Stimulated activated CD8-positive, alpha-beta memory T cell treated with anti-CD3 and anti-CD28 coated beads, Interleukin-7, amount 100 ng/mL, for 24 hours (primary cell): ENCODE measurements at places on chromosomes 3 and 15.

DNA sequence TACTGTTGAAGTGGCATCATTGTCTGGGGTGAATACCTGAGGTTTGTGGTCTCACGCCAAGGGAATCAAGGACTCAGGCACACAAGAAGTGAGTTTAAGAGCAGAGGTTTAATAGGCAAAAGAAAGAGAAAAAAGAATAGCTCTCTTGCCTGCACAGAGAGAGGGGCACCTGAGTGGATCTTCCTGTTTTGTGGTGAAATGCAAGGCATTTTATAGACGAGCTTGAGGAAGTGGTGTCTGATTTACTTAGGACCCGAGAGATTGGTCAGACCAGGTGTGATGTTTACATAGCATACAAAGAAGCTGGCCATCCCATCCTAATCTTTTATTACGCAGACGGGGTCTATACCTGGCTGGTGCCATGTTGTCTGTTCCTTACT lies 13.2 kb downstream of the CCR5 start:
- DNase-seq: no peak

GRCh38 chr3:43260412-43260811 lies 25.9 kb upstream of the SNRK start:
- no peak for DNase-seq

GRCh38 chr3:13702286-13702685 lies 153.4 kb downstream of the FBLN2 start:
- no peak for DNase-seq

DNA sequence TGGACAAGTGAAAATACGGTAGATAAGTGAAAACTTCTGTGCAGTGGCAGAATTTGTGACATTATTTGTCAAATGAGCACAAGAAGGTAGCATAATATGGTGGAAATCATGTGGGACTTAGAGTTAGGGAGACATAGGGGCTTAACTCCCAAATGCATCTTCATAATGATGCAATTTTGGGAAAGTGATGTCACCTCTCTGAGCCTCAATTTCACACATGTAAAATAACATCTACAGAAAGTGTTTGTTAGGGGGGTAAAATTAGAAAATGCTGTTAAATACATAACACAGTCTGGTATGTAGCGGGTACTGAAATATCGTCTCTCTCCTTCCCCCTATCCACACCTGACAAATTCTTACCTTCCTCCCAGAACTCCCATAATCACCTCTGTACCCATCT lies 52.9 kb upstream of the CAPN7 start:
- no peak for DNase-seq

- no peak for DNase-seq
Measured at GRCh38 chr15:27702581-27702980, 396.5 kb downstream of the OCA2 start.

DNA sequence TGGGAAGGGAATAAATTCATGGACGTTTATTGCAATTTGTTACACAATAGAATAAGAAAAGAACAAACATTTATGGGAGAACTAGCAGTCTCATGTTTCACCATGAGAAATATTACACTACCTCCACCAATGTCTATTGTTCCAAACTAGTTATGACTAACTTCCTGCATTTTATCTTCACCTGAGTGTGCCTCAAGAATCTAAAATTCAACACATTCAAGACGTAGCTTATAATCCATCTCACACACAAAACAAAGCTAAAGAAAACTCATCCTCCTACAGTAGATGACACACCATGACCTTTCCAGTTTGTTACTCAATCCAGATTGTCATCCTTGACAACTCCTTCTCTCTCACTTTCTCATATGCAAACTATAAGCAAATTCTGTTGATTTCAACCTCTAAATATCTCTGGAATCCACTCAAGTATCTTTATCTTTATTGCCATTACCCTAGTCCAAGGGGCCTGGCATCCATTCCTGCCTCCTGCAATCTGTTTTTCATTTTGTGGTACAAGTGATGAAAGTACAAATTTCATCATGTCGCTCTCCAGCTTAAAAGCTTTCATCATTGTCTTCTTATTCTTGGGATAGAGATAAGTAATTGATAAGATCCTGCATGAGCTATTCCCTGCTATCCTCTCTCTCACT lies 229.9 kb downstream of the NR2F2 start:
- no peak for DNase-seq

- no peak for DNase-seq
Measured at GRCh38 chr3:197595470-197596185, 39.9 kb upstream of the BDH1 start.

DNA sequence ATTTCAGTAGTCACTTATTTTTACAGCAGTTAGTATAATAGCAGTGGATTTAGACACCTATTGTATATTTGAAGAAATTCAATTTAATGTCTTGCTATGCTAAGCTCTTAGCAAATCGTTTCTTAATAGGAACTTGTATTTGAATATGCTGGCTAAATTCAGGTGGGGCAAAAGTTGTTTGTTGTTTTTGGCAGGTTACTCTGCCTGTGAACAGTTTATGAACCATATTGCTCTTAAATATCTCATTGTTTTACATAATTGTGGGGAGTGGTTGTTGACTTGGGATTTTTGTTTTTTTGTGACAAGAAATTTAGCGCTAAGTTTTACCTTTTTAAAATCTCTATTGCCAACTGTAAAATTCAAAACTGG lies 43.4 kb downstream of the NR2C2 start:
- DNase-seq: no peak

DNA sequence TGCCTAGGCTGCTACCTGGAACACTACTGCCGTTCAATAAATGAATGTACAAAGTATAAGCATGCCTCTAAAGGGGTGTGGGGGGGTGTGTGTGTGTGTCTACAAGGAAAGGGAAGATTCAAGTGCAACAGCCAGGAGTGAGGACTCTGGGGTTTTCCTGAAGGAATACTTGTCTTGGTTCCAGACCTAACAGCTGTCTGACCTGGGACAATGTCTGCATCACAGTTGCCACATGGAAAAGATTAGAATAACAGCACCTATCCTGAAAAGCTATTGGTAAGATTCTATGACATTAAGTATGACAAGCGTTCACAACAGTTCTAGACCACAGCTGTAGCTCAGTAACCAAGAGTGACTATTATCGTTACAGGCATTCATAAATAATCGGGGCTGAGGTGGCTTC lies 345.2 kb downstream of the FOXP1 start:
- no peak for DNase-seq

- DNase-seq: no peak
Measured at GRCh38 chr15:61571026-61571425, 341.9 kb upstream of the RORA start.

- DNase-seq: no peak
Measured at GRCh38 chr3:153232851-153233271, 70.8 kb downstream of the RAP2B start.

DNA sequence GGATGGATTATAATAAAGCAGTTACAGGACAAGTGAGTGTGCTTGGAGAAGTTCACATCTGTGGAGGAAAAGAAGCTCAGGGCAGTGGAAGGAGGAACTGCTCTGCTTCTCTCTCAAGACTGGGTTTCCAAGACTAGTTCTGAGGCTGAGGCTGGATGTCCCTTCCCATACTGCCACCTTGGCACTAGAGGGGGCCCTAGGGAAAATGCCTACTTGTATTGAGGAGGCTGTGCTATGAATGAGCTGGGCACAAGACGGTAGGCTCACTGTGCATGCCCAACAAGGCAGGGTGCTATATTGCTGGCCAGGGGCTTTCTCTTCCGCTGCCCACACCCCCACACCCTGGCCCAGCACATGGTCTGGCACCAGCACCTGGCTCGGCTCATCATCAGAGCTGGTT lies 65.2 kb downstream of the SLCO2A1 start:
- no peak for DNase-seq

- no peak for DNase-seq
Measured at GRCh38 chr3:12842469-12842868, 1.1 kb upstream of the RPL32 start.

DNA sequence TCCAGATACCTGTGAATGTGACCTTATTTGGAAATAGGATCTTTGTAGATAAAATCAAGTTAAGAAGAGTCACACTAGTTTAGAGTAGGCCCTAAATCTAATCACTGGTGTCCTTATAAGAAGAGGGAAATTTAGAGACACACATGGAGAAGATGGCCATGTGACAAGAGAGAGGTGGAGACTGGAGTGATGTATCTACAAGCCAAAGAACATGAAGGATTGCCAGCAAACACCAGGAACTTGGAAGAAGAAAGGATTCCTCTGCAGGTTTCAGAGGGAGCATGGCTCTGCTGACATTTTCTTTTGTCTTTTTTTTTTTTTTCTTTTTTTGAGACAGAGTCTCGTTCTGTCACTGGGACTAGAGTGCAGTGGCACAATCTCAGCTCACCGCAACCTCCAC lies 20.8 kb downstream of the ARHGEF3 start:
- DNase-seq: no peak

DNA sequence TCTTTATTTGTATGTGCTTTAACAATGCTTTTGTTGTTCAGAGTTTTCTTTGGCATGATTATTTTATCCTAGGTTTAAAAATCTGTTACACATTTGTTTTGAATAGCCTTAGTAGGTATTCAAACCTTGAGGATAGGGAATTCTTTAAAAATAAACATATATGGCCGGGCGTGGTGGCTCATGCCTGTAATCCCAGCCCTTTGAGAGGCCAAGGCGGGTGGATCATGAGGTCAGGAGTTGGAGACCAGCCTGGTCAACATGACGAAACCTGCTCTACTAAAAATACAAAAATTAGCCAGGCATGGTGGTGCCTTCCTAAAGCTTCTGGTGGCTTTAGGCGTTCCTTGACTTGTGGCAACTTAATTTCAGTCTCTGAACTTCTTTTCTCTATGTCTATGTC lies 743.3 kb upstream of the EPHA6 start:
- no peak for DNase-seq

- DNase-seq: no peak
Measured at GRCh38 chr3:78529601-78530000, 1238.2 kb downstream of the ROBO1 start.

DNA sequence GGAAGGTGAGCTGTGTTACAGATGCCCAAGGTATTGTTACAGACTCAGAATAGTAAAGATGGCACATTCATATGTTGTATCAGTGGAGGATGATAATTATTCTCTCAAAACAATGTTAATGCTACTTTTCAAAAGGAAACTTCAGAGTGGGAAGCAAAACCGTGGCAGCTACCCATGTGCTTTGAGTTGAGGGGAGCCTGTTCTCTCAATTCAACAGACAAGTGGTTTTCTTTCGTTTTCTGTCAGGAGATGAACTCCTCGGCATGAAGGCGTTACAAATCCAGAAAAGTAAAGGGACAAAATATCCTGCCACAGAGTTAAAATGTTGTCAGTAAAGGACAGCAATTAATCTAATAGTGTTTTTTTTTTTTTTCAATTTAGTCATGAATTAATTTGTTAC lies 629.4 kb upstream of the GBE1 start:
- no peak for DNase-seq

- no peak for DNase-seq
Measured at GRCh38 chr3:196662711-196663571, 23.4 kb downstream of the NRROS start.

GRCh38 chr3:135078283-135078682 lies 283.2 kb downstream of the EPHB1 start:
- no peak for DNase-seq

DNA sequence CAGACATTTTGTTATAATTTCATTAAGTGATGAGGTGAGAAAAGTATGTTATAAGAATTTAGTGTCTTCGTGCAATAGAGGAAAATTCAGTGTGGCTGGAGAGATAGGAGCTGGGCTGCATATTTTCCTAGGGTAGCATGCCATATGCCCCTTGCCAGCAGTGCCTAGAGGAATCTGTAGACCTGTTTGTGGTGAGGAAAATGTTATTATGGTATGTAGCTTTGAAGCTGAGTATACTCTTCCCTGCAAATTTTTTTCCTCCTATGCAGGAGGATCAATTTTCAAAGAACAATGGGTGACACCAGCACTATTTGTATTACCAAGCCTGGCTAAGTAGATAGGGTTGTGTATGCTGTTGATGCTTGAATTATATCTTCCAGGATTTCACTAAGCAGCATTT lies 200.6 kb downstream of the EDEM1 start:
- no peak for DNase-seq

GRCh38 chr3:69425249-69425648 lies 39.4 kb upstream of the FRMD4B start:
- DNase-seq: no peak

DNA sequence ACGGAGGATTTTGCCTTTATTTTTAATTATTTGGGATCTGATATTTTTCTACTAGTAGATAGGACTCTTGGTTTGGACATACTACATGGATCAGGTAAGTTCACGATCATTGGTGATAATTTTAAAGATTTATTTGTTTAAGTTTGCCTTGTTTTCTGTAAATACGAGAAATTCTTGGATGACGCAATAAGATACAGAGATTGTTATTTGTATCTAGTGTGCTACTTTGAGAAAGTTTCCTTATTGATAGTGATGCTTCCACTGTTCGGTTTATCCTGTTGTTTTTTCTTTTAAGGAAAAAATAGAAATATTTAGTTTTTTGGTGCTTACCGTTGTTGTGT lies 577 bp downstream of the CHD2 start:
- DNase-seq: no peak

GRCh38 chr3:30827080-30827479 lies 67.4 kb downstream of the GADL1 start:
- DNase-seq: no peak

GRCh38 chr15:55942332-55942731 lies 51.1 kb downstream of the NEDD4 start:
- DNase-seq: no peak

GRCh38 chr15:56693761-56694160 lies 39.5 kb downstream of the ZNF280D start:
- no peak for DNase-seq

- no peak for DNase-seq
Measured at GRCh38 chr3:23806534-23807423, 1.0 kb downstream of the UBE2E1 start.

GRCh38 chr3:95407709-95408463 lies 1345.0 kb downstream of the NSUN3 start:
- DNase-seq: no peak

GRCh38 chr3:143482106-143483088 lies 362.8 kb downstream of the CHST2 start:
- no peak for DNase-seq

- no peak for DNase-seq
Measured at GRCh38 chr3:184257083-184257915, 4.1 kb downstream of the CAMK2N2 start.

DNA sequence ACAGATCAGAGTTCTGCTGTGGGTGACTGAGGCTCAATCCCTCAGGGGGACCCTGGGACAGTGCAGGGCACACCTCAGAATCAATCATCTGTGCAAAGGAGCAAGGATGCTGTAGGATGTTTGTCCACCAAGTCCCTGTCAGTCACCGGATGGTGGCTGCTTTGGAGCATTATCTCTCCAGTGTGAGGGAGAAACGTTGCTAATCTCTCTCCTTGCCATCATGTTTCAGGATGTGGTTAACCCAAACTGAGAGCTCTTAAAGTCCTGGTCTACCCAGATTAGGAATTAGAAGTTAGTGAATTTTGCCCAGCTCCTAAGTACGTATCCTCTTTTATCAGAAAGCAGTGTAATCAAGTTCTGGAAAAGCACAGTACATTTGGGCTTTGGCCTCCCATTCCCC lies 26.2 kb upstream of the LRRC3B start:
- no peak for DNase-seq
